ENCODE measurements at places on chromosomes 11 and 22.

DNA sequence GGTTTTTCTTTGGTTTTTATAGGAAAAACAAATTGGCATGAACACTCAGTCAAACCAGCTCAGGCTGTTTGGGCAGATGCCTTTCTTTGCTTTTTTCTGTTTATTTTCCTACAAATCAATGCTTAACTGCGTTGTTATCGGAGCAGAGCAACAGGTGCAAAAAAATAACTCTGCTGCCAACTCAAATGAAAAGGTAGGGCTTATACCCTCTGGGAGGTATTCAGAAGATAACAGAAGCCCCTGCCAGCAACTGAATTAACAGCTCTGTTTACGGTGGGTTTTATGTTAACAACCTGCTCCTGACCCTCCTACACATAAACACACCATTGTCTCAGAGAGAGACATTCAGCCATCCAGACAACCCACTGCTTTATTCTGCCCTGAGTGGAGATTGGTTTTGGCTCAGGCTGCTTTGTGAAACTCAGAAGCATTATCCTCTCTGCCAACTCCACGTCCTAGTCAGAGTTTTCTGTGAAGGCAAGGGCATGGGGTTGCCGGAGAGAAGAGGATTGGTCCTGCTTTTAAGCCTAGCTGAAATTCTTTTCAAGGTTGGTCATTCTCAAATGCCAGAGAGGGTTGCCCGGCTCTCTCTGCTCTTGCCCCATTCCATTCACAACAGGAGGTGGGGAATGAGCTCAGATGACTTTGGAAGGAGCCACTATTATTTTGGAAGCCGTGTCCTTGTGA is 11.4 kb downstream of the EHF start:
- no peak for DNase-seq

GRCh38 chr11:61737636-61738386 is 14.6 kb upstream of the MYRF start:
- DNase-seq = no peak

GRCh38 chr11:99901175-99901574 is 785.9 kb upstream of the ARHGAP42 start:
- DNase-seq = no peak

GRCh38 chr11:27150098-27150497 is 109.5 kb downstream of the BBOX1 start:
- DNase-seq = no peak

- no peak for DNase-seq
These were observed 32.8 kb upstream of the WNT7B start for GRCh38 chr22:46009730-46010129.

DNA sequence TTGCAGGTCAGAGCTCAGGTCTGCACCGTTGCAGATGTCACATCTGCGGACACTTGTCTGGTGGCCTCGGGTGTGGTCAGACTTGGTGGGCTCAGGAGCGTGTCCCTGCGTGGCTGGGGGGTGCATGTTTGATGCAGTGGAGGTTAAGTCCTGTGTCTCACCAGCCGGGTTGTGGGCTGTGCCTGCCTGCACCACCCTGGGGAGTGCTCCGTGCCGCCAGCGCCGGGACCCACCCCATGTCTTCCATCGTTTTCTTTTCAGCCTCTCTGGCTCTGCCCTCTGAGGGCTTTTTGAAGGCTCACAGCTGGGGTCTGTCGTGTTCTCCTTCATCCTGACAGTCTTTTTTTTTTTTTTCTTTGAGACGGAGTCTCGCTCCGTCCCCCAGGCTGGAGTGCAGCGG is 26.0 kb downstream of the PPIL2 start:
- DNase-seq = no peak

DNA sequence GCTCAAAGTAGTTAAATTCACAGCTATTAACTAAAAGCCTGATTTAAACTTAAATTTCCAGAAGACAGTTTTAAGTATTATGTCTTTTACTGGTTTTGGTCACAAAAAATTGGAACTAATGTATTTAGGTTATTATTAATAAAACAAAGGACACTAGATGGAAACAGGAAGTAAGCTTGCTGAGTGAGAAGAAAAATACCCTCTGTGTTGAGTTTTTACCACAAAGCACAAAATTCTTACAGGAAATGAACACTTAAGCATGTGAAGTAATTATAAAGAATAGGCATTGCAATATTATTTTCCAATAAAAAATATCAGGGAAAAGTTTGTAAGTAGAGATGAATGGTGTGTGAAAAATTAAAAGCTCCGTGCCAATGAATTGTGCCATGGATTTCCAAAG is 46.3 kb downstream of the PIK3C2A start:
- no peak for DNase-seq

DNA sequence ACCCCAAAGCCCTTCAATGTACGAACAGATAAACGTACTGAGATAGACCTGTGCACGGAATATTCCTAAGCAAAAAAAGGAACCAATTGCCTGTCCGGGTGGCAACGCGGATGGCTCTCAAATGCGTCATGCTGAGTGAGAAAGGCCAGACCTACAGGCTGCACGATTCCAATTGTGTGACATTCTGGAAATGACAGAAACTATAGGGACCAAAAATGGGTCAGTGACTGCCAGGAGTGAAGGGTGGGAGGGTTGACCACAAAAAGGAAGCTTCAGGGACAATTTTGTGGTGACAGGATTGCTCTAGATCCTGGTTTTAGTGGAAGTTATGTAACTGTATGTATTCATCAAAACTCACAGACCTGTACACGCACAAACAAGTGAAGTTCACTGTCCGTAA is 24.0 kb upstream of the SYT8 start:
- DNase-seq = no peak

DNA sequence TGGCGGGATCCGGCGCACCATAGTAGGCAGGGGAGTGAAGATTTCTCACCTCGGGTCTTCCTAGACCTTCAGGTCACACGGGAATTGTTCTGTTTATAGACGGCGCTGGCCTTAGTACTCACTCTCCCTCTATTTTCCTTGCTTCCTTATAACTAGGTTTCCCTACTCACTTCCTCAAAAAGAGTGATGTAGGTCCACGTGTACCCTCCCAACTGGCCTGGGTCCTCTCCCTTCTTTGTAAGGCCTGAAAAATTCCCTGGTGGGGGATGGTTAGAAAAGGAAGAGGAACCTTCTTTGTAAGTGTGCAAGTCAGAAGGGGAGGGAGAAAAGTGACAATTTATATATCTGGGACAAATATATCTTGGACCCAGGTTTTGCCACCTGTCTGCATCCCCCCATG is 2.9 kb upstream of the TMEM9B start:
- no peak for DNase-seq

GRCh38 chr11:3203221-3204043 is 15.2 kb downstream of the MRGPRG start:
- DNase-seq = no peak

DNA sequence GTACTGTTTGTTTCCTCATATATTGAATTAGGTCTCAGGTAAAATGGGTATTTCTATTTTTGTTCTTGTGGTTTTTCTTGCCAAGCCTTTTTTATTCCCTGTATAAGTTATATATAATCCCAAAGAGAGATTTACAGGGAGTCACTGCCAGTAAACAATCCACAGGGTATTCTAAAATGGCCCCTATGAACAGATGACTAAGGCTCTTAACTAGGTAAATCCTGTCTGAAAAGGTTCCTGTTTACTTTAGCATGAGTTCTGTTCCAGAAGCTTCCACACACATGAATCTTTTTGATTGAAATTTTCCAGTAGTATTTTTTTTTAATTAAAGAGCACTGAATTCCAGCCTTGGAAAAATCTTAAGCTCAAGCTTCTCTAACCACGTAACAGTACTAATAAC is 552.8 kb upstream of the CCDC179 start:
- no peak for DNase-seq

DNA sequence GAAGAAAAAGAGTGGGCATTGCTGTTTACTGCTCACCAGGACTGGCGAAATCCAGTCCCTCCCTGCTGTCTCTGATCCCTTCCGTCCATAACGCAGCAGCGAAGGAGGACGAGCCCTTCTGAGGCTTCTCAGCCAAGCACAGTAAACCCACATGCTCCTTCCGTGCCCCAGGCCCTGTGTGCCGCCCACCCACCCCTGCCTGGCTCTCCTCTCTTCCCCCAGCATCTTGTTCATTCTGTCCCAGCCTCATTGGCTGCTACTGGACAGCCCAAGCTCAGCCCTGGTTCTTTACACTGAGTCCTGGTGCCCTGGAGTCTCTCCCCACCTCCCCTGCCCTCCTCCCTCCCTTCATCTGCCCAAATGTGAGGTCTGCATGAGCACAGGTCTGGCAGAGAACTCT is 559.7 kb downstream of the BRD1 start:
- DNase-seq = no peak

DNA sequence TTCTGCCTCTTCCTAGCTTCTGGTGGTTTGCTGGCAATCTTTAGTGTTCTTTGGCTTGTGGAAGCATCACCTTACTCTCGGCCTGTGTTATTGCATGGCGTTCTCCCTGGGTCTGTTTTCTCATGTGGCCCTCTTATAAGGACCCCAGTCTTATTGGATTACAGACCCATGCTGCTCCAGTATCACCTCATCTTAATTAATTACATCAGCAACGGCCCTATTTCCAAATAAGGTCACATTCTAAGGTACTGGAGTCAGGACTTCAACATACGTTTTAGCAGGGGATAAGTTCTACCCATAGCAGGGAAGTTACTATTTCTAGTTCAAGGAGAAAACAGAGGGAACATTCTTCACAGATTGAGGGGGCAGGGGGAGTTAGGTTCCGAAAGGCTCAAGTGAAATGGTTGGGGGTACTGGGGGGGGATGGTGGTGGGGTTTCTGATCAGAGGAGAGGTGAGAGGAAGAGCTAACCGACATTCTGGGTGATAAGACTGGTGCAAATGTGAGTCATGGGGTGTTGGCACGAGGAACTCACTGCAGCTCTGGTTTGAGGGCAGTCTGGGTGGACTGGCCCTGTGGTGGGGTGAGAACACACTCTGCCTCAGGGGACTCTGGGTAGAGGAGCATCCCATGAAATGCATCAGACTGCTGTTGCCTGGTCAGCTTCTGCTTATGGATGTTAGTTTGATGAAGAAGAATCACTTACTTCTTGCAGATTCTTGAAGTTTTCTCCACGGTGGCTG is 51.5 kb upstream of the ZBED5 start:
- DNase-seq = no peak

GRCh38 chr11:871472-871871 is 28.8 kb downstream of the TSPAN4 start:
- no peak for DNase-seq

- no peak for DNase-seq
These were observed 142.8 kb upstream of the B3GAT1 start for GRCh38 chr11:134554861-134555260.
